ENCODE measurements at places on chromosomes 2 and 18.
A peak's percentile ranks its signal among the peaks of the same experiment; 100 is the strongest.

DNA sequence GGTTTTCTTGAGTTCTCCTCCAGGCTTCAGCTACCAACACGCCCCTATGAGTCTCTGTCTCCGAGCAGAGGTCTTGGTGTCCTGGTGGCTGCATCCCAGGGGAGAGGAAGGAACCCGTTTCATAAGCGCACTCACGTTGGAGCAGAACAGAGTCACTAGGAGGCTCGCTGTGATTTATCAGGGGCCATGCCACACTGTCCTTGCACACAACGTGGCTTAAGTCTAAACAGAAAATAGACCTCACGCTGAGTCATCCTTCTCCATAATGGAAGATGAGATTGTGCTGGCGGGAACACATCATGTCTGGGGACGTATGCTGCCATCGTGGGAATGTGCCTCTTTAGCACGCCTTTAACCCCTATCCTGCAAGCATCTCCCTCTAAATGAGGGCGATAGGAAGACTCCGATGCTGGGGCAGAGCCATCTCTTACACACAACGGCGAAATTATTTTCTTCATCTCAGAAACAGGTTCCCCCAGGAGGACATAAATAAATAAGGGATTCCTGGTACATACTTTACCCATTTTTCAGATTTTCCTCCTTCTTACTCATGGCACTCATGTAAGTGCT is 211.4 kb downstream of the KLHL29 start:
- no peak for DNase-seq

GRCh38 chr2:207692206-207693065 is 19.0 kb upstream of the CCNYL1 start:
- DNase-seq = no peak

GRCh38 chr2:139296672-139297209 is 516.6 kb upstream of the NXPH2 start:
- no peak for DNase-seq

- DNase-seq = no peak
These were observed 686 bp upstream of the RGPD8 start for GRCh38 chr2:112433932-112434730.

DNA sequence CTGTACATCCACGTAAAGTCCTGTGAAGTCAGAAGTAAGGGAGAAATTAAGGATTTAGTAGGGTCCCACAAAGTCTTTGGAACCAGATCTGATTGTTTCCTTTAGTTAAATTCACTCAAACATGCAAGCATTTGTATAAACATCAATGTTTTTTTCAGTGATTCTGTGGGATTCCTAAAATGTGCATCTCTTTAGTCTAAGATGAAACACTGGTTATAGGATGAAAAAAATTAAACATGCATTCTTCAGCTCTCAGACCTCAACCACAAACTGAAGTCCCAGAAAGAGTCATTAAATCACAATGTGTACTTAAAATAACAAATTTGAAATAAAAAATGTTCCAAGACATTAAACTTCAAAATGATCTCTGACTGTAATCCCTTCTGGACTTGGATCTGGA is 76.5 kb upstream of the APCDD1 start:
- DNase-seq = no peak

GRCh38 chr18:48781988-48782363 is 168.8 kb downstream of the SMAD7 start:
- DNase-seq = no peak

- no peak for DNase-seq
These were observed 211.9 kb downstream of the RBM43 start for GRCh38 chr2:151049746-151050145.

DNA sequence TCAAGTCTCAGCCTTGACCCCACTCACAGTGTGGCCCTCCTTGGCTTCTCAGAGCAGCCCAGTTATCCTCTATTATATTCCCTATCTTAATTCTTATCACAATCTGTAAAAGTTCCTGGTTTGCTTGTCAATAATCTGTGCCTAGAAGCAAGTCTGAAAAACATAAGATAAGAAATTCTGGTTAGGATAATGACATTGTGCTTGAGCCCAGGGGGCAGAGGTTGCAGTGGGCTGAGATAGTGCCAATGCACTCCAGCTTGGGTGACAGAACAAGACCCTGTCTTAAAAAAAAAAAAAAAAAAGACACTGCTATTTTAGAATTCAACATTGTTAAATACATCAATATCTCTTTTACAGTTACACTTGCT is 63.9 kb downstream of the TMEM131 start:
- DNase-seq = no peak

GRCh38 chr2:34523958-34524514 is 924.9 kb upstream of the FAM98A start:
- DNase-seq = no peak

DNA sequence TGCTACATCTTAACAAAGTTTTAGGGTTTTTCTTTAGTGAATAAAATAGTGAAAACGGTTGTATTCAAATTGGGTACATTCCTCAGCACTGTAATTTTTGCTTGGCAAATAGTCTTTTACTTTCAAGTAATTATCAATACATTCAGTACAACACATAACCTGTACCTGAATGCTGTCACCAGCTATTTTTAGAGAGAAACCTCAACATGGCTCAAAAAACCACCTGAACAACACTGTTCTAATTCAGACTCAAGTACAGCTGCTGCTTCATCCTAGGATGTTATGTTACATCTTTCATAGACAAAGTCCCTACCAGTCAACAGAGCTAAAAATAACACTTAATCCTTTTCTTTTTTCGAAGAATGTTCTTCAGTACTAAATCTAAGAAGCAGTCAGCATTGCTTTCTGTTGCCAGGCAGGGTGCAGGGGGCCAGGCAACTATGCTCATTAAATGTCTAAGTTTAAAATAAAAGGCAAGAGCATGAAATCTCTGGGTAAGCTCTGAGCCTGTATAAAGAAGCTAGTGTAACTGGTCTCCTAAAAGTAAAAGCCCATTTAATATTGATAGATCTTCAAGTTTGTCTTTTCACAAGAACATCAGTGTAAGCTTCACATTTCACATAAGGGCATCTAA is 20.5 kb downstream of the PDIA6 start:
- no peak for DNase-seq

DNA sequence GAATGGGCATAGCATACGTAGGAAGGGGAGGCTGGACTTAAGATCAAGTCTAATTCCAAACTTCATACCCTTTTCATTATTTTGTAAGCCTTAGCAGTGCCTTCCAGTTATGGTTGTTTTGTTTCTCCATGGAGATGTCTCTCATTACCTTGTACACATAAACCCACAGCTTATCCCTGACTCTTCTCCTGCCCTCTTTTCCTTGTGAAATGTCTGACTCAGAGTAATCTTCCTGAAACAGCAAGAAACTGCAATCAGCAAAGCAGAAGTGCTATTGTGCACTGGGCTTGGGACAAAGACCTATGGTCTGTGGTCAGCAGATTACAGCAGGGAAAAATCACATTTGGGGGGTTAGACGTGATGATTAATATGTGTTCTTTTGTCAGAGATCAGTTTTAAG is 176.7 kb downstream of the IKZF2 start:
- DNase-seq = no peak

DNA sequence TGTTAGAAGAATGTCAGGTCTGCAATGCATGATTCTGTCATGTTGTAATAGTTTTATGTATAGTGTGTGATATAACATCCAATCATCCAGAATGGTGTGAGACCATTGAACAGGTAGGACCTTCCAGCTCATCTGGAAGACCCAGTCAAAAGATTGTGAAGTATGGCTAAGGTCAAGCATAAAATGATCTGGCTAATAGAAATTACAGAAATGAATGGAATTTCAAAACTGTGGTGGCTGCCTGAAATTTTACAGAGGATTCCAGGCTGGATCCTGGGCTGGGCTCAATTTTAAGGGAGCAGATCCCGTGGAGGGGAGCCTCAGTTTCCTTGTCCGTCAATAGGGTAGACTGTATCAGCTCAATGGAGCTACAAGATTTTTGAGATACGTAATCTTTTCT is 39.1 kb downstream of the ACKR3 start:
- DNase-seq = no peak

- no peak for DNase-seq
These were observed 207.6 kb upstream of the VWC2L start for GRCh38 chr2:214203214-214203613.

GRCh38 chr2:113157118-113157896 is 16.5 kb upstream of the PSD4 start:
- no peak for DNase-seq

GRCh38 chr2:133811409-133812125 is 243.3 kb upstream of the NCKAP5 start:
- DNase-seq = no peak

DNA sequence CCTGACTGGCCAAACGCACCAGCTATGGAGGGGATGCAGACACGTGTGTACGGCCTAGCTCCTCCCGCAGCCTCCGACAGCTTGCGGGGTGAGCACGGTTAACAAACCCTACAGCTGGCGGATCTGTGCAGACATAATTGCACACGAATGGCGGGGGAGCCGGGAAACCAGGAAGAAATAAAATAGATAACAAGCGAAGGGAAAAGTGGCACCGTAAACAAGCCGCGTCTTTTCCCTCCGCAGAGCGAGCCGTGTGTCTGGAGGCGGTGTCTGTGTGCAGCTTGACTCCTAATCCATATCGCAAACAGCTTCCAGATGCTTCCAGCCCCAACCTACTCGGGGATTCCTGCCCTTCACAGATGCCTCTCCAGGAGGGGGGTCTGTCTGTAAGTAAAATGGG is 853.1 kb upstream of the SALL3 start:
- no peak for DNase-seq

DNA sequence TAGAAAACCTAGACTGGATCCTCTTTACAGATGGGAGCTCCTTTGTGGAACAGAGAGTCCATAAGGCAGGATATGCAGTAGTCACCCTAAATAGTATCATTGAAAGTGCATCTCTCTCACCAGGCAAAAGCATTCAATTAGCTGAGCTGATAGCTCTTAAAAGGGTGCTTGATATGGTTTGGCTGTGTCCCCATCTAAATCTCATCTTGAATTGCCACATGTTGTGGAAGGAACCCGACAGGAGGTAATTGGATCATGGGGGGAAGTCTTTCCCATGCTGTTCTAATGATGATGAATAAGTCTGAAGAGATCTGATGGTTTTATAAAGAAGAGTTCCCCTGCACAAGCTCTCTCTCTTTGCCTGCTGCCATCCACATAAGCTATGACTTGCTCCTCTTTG is 96.2 kb upstream of the RMP24 start:
- no peak for DNase-seq

DNA sequence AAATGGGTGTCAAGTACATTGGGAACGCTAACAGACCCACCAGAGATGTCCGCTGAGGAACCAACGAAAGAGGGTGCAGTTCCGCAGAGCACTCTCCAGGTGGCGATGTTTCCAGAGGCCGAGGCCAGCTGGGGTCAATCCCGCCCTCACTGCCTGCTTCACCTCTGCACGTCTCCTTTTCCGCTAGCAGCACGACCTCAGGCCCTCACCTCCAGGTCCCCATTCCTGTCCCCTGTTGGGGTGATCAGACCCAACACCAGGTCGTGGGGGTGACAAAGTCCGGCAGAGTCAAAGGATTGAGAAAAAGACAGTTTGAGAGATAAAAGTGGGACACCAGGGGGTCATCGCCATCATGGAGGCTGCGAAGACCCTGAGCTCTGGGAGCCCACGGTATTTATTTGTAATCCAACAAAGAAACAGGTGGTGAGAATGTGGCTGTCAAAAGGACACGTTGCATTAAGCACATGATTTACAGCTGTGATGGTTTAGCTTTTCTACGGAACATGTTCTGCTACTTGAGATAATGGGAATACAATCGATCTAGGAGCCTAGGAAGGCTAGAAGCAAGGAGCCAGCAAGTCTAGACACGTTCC is 27.3 kb downstream of the ZAP70 start:
- peak; percentile 94 for DNase-seq

GRCh38 chr2:15365411-15365810 is 195.7 kb downstream of the NBAS start:
- DNase-seq = no peak

DNA sequence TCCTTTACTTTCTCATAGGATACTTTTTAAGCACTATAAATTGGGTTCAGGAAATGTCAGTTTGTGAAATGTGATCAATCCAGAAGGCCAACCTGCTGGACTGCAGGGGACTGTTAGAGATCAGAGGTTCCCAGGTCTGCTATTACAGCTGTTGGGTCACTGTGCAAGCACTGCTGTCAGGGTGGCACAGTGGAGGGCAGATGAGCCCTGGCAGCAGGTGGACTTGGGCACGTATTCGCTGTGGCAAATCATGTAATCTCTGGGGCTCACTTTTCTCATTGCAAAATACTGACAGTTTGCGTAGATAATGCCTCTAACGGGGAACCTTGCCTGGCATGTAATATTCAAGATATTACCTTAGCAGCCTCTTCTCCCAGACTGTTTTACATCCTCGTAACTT is 18.1 kb downstream of the RAB31 start:
- DNase-seq = no peak

All from NCI-H187 treated with DMSO at 0.1 percent for 48 hours (cell line).